D721Med (cell line): ENCODE measurements at places on chromosomes 3 and 15.

GRCh38 chr3:190224863-190225692 is 97.2 kb downstream of the CLDN1 start:
- DNase-seq: no peak

- no peak for DNase-seq
Observed at GRCh38 chr15:74291101-74292071, 55.3 kb downstream of the CCDC33 start.

DNA sequence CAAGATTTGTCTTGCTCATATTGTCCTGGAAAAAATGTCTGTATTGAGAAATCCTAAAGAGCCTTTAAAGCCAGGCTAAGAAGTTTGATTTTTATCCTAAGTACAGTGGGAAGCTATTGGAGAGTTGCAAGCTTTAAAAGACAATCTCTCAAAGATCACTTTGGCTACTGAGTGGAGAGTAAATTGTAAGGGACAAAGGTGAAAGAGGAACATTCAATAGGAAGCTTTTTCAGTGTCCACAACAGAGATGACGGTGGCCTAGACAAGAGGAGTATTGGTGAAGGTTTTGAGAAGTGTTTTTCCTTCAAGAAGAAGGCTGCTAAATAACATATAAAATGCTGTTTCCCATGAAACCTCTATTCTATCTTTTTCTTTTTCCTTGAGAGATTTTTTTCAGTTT is 249.5 kb upstream of the IL12A start:
- DNase-seq: no peak

- DNase-seq: no peak
Observed at GRCh38 chr15:73882761-73883419, 9.5 kb downstream of the TBC1D21 start.

- no peak for DNase-seq
Observed at GRCh38 chr3:196280689-196281440, 6.7 kb downstream of the PCYT1A start.

GRCh38 chr3:149197669-149198068 is 24.0 kb downstream of the CP start:
- DNase-seq: no peak

DNA sequence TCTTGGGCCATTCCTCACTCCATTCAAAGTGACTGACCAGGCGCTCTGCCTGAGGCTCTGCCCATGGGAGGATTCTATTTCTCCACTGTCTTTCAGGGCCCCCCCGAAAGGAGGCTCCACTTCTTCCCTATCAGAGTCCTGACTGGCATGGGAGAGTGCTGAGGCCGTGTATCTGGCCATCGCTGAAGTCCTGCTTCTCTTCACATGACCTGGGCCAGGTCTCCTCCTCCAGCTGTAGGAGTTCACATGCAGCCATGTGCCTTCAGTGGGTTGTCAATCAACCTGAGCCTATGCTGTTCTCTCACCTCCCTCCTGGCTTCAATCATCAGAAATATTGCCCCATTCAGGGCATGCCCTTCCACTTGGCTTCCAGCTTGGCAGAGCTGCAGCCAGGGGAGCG is 12.8 kb upstream of the APBA2 start:
- DNase-seq: no peak

DNA sequence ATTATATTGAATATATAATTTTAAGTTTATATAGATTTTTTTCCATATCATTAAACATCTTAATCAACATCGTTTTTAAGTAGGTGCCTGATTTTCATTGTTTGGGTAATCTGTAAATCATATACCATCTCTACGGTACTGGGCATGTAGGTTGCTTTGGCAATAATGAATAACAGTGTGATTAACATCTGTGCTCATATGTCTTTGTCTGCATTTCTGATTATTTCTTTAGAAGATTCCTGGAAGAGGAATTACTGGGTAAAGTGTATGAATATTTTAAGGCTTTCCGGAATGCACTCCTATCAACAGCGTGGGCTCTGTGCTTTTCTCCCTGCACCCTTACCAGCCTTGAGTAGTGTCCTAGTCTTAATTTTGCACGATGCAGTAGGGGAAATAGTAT is 119.8 kb upstream of the LIPC start:
- no peak for DNase-seq

DNA sequence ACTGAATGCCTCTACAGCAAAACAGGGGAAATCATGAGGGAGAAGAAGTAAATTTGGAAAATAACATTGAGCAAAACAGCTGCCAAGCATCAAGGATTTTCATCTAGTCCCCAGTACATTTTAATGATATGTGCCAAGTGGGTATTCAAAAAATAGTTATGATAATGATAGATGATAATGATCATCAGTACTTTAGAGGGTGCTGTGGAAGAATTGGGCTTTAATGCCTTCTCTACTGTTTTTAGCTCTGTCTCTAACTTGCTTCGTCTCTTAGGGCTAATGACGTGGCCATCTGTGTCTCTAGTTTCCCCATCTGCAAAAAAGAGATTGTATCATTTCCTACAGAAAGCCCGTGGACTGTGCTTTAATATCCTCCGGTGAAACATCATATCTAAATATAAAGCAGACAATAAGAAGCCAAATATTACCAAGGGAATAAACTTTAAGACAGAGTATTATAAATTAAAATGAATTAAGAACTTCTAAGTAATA is 10.2 kb upstream of the FSIP1 start:
- DNase-seq: no peak

DNA sequence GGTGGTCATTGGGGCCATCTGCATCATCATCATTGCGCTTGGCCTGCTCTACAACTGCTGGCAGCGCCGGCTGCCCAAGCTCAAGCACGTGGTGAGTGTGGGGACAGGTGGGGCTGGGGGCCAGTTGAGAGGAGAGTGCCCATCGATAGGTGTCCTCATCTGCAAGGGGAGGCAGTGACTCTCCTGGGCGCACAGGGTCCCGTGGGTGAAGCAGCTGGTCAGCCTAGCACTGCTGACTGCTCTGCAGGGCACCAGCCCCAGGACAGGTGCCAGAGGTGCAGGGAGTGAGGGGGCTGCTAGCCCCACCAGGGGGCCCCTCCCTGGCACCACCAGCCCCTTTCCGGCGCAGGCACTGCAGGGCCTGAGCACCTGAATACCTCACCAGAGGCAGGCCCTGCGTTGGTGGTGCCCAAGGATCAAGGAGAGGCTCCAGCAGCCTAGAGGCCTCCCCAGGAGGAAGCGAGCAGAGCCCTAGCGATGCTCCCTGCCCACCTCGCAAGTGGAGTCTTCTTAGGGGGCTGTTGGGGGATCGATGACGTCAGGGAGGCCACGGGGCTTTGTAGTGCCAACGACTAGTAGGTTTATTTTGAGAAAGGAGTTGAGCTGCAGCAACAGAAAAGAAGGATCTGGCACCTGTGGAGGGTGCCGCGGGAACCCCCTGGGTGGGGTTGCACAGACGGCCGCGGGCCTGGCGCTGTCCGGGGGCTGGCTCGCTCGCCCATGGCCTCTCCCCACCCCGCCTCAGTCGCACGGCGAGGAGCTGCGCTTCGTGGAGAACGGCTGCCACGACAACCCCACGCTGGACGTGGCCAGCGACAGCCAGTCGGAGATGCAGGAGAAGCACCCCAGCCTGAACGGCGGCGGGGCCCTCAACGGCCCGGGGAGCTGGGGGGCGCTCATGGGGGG is 976 bp upstream of the ABTB1 start:
- no peak for DNase-seq

GRCh38 chr3:47874913-47875312 is 72.0 kb downstream of the DHX30 start:
- DNase-seq: no peak

- no peak for DNase-seq
Observed at GRCh38 chr15:100292010-100292409, 49.8 kb downstream of the ADAMTS17 start.

GRCh38 chr3:132432639-132433038 is 15.3 kb downstream of the DNAJC13 start:
- no peak for DNase-seq
